ENCODE measurements at places on chromosomes 1 and 21.
A peak's percentile ranks its signal among the peaks of the same experiment; 100 is the strongest.

GRCh38 chr1:85195703-85196102, 5.1 kb downstream of the SYDE2 start:
- DNase-seq = no peak

GRCh38 chr1:91026320-91026719, 4.5 kb upstream of the ZNF644 start:
- DNase-seq = no peak

- DNase-seq = no peak
These were observed 33.0 kb downstream of the CAMK1G start for GRCh38 chr1:209616366-209617046.

GRCh38 chr1:229759037-229759435, 133.0 kb downstream of the URB2 start:
- DNase-seq = no peak

DNA sequence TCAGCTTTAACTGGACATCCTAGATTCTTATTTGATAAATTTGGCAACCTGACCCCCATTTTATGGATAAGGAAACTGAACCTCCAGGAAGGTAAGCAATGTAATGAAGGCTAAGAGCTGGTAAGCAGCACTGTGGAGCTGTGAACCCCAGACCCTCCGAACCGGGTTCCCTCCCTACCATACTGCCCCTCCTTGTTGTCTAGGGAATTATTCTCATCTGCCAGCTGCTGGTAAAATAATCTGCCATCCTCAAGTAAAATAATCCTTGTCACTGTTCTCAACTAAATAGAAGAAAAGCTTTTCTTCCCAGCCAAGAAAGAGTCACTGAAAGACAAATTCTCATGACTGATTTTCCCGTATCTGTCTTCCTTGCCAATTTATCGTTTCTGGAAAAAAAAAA, 55.8 kb upstream of the PRDX6 start:
- DNase-seq = no peak

GRCh38 chr21:33800753-33801423, 114.7 kb downstream of the ATP5PO start:
- DNase-seq = no peak

GRCh38 chr1:151058692-151059091, 730 bp downstream of the CDC42SE1 start:
- DNase-seq = no peak

DNA sequence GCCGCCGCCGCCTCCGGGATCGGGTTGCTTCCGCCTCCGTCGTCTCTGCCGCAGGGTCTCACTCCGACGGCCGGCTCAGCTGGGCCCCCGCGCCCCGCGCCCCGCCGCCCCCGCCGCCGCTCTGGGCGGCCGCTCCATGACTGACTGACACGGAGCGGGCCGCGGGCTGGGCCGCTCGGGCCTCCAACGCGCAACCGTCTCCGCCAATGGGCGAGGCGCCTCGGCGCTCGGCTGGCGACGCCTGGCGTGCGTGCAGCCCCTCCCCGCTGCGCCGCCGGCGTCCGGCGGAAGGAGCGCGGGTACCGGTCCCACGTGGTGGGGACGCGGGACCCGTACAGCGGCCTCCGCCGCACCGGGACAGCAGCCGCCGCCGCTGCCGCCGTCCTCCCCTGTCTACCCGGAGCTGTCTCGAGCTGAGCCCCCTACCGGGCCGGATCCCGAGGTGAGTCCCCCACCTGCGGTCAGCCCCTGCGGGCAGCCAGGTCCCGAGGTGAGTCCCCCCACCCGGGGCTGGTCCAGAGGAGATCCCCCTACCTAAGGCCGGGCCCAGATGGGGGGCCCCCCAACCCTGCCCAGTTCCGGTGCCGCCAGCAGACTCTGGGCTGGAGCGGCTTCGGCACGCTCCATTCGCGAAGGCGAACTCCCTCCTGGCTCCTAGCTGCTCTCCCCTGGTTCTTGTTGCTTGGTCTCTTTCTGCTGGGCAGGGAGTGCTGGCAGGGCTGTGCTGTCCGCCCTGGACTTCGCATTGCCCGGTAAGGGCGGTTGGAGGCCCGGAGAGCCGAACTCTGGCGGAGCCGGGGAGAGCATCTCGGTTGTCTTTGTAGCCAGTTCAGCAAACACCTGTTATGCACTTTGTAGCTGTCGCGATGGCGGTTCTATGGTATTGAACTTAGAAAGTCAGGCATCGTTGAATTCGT, at the start of the genes TAF5L and URB2:
Gene TAF5L (minus strand): TSS at position 208 of the 917 bp plus-strand sequence. CDS start 11,640 bp downstream, outside the sequence.
Gene URB2 (plus strand): TSS at position 333 of the 917 bp plus-strand sequence. CDS start 1,387 bp downstream, outside the sequence.
- DNase-seq = peak; percentile 77

DNA sequence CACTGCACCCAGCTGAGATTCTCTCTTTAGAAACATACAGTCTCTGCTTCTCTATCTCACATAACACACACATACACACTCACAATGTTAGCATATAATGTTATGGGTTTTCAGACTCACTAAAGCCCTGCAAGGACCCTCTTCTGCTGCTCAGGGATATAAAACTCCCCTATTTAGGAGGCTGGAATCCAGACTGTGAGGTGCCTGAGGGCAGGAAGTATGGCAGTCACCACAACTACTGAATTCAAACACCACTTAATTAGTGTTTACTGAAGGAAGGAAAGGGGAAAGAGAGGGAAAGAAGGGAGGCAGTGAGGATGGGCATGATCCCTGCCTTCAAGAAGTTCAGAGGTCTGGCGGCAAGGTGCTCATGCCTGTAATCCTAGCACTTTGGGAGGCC, 7.8 kb upstream of the CDK18 start:
- DNase-seq = no peak

GRCh38 chr21:35113064-35113463, 64.0 kb upstream of the RUNX1 start:
- DNase-seq = no peak

GRCh38 chr21:44517175-44517899, 22.7 kb downstream of the KRTAP10-1 start:
- no peak for DNase-seq

DNA sequence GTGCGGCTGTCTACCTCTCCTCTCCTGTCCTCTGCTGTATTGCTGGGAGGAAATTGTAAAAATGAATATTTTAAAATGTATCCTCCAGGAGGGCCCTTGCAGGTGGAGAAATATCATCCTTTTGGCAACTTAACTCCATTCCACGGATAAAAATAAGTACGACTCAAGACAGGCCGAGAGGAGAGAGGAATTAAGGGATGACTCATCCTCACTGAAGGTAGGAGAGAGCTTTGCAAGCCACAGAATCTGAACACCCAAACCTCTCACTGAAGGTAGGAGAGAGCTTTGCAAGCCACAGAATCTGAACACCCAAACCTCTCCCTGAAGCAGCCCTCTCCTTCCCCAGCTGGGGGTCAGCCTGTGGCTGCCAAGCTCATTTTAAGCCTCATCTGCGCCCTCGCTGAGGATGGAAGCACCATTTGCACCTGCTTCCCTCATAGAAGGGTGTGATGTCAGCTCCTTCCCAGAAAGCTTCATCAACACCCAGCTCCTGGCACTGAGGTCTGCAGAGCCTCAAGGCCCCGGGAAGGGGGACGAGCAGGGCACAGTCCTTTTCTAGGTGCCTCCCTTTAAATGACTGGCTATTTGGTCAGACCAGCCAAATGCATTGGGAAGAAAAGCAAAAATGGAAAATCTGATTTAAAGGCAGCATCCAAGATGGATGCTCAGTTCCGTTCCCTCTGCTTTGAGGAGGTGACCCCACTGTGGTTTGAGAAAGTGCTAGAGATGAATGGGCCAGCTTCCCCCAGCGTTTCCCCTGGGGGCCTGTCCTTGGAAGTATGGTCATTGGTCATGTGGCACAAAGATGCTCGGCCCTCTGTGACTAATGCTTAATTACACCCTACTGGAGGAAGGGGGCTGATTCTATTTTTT, 12.9 kb upstream of the SELENON start:
- no peak for DNase-seq

- no peak for DNase-seq
These were observed 56.7 kb downstream of the ARHGEF10L start for GRCh38 chr1:17596186-17596585.

- no peak for DNase-seq
These were observed 7.0 kb downstream of the INSRR start for GRCh38 chr1:156851779-156852417.

- no peak for DNase-seq
These were observed at the start of gene LENEP for GRCh38 chr1:154993572-154994268. TSS of gene LENEP (plus strand) at chr1:154993586. CDS start at chr1:154993608, 22 bp downstream.

GRCh38 chr1:168297019-168297730, 16.5 kb downstream of the TBX19 start:
- DNase-seq = no peak

DNA sequence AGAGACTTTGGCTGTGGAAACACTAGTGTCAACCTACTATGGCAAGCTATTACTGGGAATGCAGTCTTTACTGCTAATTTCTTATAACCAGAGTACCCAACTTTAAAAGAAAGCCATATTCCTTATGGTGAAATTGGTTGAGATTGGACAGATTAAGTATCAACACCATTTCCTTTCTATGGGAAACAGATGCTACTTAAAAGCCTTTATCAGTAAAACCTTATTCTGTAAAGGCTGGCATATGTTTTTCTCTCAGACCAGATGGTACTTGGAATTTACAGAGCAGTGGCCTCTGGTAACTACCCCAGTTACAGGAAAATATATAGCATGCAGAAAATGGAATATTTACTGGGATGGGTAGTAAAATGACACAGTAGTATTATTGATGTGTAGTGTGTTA, 18.8 kb downstream of the IFI44 start:
- no peak for DNase-seq

- DNase-seq = no peak
These were observed 78.9 kb upstream of the CAMK1G start for GRCh38 chr1:209504571-209504970.

GRCh38 chr1:93804412-93804811, 74.6 kb downstream of the DNTTIP2 start:
- DNase-seq = no peak

- DNase-seq = no peak
These were observed 53.4 kb upstream of the EDN2 start for GRCh38 chr1:41537788-41538351.

DNA sequence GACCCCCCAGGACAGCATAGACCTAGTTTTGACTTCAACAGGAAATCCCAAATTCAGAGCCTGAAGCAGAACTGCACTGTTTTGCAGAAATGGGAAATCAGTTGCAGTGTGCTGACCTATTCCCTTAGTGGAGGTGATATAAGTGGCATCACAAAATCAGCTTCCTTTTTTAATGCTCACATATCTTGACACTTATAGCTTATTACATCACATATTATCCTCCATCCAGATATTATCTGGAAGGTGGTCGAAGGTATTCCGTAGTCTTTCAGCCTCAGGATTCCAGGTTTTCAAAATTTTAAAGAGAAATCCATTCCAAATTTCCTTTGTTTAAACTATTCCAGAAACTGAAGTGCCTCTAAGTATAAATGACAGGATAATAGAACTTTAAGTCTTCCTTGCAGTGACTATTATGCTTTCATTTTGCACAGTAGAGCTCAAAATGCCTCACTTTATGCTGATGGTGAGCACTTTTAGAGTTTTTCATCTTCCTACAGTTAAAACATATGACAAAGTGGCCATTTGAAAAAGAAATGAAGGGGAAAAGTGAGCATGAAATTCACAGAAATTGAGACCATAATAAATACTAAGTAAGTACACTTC, 106.4 kb upstream of the DPYD start:
- DNase-seq = no peak

DNA sequence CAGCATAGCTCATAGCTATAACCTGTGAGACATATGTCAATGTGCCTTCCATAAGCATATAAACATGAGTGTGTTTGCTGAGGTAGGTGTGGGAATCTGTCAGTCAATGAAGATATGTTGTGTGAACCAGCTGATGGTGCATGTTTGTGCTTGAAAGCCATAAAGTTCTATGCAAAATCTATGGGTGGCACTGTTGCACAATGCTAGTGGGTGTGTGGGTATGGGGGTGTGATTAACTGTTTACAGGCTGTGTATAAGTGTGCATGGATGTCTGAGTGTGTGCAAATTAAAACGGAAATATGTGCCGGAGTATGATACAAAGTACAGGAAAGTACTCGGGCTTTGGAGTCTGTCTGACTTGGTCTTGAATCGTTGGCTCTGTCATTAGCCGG, 1.0 kb upstream of the ATP2B4 start:
- DNase-seq = peak; percentile 55

- no peak for DNase-seq
These were observed 12.3 kb upstream of the C4BPB start for GRCh38 chr1:207076181-207076955.

- DNase-seq = no peak
These were observed 115.8 kb upstream of the PBX1 start for GRCh38 chr1:164443166-164443565.

GRCh38 chr1:188988589-188988988, 1489.1 kb downstream of the BRINP3 start:
- no peak for DNase-seq

DNA sequence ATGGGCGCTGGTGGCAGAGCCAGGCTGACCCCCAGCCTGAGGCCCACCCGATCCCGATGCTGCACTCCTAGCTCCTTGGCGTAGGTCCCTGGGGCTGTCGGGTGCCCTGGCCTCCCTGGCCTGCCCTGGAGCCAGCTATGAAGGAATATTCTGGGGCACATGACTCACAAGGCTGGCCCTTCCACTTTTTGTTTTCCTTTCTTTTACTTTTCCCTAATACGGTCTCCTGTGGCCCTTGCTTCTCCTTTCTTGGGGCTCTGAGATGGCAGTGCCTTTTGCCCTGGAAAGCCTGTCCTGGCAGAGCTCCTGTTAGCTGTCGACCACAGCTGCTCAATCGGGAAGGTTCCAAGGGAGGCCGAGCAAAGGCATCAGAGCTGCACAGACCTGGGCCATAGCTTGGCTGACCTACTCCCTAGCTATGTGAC, 22.1 kb downstream of the ARHGEF10L start:
- no peak for DNase-seq

DNA sequence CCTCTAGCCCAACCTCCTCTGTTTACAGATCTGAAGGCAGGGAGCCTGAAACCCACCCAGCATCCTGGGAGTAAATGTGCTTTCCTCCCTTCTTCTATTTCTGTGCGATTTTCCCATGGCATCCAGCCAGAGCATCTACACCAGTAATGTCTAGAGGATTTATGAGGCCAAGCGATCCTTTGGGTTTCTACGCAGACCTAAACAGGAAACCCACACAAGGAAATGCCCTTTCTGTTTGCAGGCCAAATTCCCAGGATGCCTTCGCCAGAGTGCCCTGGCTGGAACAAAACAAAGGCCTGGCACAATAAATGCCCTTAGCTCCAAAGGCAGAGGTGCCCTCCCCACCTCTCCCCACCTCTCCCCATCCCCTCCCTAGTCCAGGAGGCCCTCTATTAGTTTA, 110.5 kb upstream of the CDC42BPA start:
- no peak for DNase-seq

DNA sequence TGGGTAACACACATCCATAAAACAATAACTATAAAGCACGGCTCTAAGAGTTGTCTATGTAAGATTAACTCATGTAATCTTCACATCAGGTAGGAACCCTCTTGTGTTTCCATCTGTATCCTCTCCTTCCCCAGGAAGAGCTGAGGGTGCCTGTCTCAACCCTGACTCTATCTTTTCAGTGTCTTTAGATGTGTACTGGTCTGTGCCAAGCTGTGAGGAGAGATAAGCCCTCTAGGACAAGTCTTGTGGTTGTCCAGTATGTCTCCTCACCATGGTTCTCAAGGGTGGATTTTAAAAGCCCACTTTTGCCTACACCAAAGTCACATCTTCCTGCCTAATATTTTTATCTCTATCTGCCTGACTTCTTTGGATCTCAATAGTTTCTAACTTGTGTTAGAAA, 300.1 kb downstream of the KCNT2 start:
- no peak for DNase-seq

GRCh38 chr1:236361909-236362590, 32.0 kb upstream of the EDARADD start:
- DNase-seq = no peak

- DNase-seq = no peak
These were observed 490.8 kb upstream of the ADGRL4 start for GRCh38 chr1:79497193-79497773.

- DNase-seq = no peak
These were observed 284.5 kb downstream of the DSCAM start for GRCh38 chr21:40562242-40563002.
